ENCODE measurements at places on chromosomes 12 and 14.

DNA sequence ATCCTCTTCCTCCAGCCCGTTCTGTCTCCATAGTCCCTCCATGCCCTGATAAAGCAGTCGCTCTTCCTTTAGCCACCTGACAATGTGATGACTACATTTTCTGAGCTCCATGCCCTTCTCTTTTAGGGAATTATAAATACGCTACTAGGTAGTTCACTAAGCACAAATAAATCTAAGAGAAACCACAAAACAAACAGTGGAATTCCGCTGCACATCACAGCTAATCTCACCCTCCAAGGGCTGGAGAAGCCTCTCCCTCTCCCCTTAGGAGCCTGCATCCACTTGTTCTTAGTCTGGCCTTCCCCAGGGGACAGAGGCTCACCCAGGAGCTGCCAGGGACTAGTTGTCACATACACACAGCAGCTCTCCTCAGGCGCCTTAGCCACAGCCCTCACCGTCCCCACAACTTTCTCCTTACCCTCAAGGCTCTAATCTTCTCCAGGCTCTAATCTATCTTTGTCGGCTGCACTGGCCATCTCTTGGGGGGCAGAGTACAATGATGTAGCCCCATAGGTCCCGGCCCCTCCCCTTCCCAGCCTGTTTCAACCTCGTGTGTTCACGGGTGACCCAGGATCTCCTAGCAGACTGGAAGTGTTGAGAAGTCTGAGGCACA is 55.9 kb upstream of the GPR68 start:
- DNase-seq: no peak

- no peak for DNase-seq
These were observed 34.7 kb upstream of the NRXN3 start for GRCh38 chr14:78135450-78135891.

DNA sequence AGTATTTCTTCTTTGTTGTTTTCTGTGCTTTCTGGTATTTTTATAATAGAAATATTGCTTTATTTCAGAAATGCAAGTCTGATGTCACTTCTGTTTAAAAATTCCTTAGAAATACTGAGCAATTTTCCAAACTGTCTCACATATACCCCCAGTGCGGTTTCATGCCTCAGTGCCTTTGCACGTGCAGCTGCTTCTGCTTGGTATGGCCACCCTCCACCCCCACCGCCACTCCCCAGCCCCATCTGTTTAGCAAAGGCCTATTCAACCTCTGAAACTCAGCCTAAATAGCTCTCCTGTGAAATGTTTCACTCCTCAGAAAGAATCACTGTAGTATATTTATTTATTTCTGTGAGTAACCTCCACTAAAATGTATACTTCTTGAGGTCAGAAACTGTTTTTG is 52.3 kb downstream of the PPM1H start:
- DNase-seq: no peak

GRCh38 chr12:11174022-11174421 is 3.0 kb downstream of the SMIM10L1 start:
- DNase-seq: no peak

DNA sequence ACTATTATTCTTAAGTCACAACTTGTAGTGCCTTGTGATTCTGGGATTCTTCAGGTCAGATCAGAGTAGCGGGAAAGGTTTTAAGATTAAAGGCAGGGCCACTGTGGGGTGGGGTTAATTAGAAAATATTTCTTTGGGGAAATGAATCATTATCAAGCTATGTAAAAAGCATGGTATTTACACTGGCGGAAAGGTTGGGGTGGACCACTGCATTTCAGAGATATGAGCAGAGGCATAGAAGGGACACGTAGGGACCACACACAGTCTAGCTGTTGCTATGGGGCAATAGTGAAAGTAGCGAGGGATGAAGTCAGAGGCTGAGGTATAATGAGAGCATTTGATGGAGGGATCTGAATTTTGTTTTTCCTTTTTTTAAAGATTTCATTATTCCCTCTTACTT is 31.7 kb upstream of the KCNH3 start:
- DNase-seq: no peak

DNA sequence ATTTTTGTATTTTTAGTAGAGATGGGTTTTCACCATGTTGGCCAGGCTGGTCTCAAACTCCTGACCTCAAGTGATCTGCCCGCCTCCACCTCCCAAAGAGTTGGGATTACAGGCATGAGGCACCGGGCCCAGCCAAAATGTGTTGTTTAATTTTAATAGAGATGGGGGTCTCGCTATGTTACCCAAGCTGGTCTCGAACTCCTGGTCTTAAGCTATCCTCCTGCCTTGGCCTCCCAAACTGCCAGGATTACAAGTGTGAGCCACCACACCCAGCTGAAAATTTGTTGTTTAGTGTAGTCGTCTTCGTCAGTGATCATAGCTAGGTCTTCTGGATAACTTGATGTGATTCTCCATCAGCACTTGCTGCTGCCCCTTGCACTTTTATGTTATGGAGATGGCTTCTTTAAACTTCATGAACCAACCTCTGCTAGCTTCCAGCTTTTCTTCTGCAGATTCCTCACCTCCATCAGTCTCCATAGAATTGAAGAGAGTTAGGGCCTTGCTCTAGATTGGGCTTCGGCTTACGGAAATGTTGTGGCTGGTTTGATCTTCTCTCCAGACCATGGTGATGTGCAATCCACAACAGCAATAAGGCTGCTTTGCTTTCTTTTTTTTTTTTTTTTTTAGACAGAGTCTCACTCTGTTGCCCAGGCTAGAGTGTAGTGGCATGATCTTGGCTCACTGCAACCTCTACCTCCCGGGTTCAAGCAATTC is 13.0 kb downstream of the ISCU start:
- no peak for DNase-seq

GRCh38 chr12:61860451-61860850 is 399.8 kb upstream of the USP15 start:
- no peak for DNase-seq

- peak; percentile 6 for DNase-seq
These were observed 152.4 kb downstream of the VRK1 start for GRCh38 chr14:96949594-96949993.

DNA sequence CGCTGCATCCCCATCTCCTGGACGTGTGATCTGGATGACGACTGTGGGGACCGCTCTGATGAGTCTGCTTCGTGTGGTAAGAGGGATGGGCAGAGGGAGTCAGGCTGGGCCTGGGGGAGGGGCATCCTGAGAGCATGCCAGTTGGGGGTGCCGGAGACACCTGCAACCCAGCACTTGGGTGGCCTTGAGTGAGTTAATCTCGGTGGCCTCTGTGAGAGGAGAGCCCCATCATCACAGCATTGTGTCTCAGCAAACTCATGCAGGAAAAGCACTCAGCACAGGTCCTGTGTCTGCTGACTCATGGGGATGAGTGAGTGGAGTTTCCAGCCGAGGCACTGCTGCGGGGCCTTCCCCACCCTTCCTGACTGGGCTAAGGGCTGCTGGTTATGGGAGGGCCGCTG is 19.6 kb upstream of the LRP1-AS start:
- peak; percentile 77 for DNase-seq

- DNase-seq: no peak
These were observed 372.7 kb downstream of the IPO8 start for GRCh38 chr12:30323008-30323407.

GRCh38 chr12:19761463-19761862 is 322.2 kb downstream of the AEBP2 start:
- peak; percentile 74 for DNase-seq

GRCh38 chr12:5480218-5480937 is 48.5 kb downstream of the NTF3 start:
- no peak for DNase-seq

- no peak for DNase-seq
These were observed 357.5 kb downstream of the FSCB start for GRCh38 chr14:44149597-44149996.

- DNase-seq: no peak
These were observed 6.7 kb upstream of the VASH1 start for GRCh38 chr14:76754586-76754985.

DNA sequence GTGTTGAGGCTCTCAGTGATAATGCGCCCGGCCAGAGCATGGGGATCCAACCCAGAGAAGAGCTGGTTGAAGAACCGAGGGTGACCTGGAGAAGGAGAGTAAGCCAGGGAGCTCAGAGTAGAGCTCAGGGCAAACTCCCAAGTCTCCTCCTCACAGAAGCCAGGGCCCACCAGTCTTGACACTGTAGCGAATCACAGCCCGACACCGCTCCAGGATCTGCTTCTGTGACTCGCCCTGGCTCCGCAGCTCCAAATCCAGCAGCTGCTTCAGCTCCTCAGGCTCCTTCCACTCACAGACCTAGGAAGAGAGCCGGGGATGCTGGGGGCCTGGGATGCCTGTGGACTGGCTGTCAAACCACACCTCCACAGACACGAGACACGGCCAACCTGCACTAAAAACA is 8.2 kb upstream of the ZNF740 start:
- DNase-seq: no peak

DNA sequence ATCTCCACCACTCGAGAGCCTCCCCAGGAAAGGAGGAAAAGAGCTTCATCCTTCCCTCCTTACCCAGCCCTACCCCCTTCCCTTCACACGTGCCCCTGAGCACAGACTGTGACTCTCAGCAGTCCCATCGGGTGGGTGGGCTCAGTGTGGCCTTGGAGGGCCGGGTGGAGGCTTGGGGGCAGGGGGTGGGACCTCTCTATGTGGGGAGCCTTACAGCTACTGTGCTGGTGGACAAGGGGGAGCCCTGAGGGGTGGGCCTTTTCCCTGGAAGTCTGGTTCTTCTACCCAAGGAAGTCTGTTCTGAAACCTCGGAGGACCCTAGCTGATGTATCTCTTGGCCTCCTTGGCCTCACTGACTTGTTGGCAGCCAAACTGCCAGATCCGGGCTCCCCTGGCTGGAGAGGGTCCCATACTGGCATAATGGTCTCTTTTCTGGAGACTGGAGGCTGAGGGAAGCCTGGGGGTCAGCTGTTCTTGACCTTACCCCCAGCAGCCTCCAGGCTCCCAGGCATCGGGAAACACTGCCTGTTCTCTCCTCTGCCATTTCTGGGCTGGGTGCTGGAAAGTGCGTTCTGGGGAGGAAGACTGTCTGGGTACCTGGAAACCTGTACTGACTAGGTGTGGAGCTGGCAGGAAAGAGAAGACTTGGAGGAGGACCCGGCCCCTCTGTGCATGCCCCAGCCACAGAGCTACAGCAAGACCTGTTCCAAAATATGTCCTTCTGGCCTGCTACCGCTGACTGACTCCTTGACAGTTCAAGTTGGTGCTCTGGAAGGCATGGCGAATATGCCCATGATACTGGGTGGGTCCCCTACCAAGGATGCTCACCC is 7.6 kb downstream of the VASH1 start:
- DNase-seq: no peak

- DNase-seq: no peak
These were observed 190.5 kb upstream of the GSC start for GRCh38 chr14:94960285-94961001.

DNA sequence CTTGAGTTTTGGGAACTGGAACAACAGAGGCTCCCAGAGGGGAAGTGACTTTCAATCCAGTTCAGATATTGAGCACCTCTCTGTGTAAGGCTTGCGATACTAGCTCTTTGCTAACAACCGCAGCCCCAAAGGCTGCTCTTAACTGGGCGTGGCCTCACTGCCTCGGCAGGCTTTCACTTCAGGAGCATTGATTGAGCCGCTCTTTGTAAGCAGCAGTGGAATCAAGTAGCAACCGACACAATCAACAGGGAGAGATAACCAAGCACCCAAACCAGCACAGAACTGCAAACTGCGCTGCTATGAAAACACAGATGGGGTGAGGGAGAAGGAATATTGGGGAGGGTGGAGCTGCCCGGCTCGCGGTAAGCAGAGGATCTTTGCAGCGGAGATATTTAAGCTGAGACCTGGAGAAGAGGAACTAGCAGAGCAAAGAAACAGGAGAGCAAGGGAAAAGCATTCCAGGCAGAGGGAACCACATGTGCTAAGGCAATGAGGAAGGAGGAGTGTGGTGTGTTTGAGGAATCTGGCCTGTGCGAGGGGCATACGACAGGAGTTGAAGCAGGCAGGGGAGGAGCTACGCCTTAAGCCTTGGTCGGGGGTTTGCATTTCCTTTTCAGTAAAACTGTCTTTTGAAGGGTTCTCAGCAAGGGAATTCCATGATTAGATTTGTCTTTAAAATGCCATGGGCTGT is 17.3 kb upstream of the YY1 start:
- DNase-seq: peak; percentile 87

DNA sequence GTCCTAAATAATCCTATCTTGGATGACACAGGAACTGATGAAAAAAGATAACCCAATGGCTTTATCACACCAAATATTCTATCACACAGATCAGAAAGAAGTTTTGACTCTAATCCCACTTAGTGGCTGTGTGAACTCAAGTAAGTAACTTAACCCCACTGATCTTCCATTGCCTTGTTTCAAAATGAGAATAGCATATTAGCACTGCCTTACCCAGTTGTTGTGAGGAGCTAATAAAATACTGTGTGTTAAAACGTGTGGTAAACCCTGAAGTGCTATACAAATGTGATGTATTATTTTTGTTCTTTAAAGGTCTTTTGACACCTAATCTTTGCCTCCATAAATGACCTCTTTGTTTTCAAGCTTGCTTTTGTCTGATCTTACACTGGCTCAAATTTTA is 60.9 kb upstream of the ARID2 start:
- no peak for DNase-seq

DNA sequence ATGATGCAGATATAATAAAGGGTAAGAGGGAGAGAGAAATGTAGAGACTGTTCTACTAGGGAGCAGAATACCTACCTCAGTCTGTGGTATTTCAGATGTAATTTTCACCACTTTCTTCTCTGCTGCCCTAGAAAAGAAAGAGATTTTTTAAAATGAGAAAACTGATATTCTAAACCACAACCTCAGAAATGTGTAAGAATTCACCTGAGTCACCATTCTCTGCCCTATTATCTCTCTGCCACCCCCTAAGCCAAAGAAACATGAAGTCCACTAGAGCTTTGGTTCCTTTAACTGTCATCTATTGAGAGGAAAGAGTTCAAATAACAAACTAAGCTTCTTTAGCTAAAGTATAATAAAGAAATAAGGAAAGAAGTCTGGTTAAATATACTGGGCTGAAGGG is 21.6 kb downstream of the SARNP start:
- DNase-seq: no peak

DNA sequence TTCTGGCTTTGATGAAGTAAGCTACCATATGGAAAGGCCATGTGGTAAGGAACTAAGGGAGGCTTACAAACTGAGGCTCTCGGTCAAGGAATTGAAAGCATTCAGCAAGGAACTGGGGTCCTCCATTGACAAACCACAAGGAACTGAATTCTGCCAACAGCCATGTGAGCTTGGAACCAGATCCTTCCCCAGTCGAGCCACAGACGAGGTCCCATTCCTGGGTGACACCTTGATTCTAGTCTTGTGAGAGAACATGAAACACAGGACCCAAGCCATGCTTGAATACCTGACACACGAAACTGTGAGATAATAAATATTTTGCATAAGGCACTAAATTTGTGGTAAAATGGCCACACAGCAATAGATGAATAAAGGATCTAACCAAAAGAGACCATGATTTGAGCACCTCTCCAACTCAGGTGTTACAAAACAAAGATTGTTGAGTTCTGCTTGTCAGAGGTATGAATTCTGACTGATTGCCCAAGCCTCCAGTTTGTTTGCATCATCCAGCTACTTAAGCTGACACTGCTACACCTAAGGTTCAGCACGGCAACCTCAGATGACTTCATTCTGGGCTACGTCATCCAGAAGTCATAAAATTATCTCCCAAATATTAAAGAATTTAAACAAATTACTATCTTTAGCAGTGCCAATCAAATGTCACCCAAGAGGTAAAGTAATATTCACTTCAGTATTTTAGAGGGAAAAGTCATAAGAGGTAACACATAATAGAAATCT is 59.4 kb downstream of the GARIN6 start:
- no peak for DNase-seq

Measured in inflammatory macrophage treated with lipopolysaccharide for 4 hours (primary cell).